ENCODE measurements at places on chromosomes 2 and 18.

DNA sequence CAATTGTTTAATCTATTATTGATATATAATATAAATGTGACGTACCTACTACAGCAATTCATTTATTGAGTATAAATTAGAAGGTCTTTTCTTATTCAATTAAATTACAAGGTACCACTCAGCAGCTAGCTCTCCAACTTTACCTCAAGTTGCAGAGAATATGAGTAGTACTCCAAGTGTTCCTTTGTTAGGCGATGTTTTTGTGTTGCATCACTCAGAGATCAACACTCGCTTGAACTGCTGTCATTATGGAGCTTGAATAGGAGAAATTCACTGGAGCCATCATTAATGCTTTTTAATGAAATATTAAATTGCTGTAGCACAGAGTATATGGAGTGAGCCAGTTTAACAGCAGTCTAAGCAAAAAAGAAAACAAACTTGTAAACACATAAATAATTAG is 320.0 kb downstream of the FSIP2 start:
- no peak for DNase-seq

DNA sequence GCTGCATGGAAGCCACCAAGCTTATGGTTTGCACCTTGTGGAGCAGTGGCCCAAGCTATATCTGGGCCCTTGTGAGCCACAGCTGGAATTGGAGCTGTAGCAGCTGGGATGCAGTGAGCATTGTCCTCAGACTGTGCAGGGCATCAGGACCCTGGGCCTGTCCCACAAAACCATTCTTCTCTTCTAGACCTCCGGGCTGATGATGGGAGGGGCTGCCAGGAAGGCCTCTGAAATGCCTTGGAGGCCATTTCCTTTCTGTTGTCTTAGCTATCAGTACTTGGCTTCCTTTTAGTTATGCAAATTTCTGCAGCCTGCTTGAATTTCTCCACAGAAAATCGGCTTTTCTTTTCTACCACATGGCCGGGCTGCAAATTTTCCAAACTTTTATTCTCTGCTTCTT is 46.4 kb upstream of the CSRNP3 start:
- no peak for DNase-seq

GRCh38 chr2:2730301-2730833 is 399.3 kb upstream of the MYT1L start:
- no peak for DNase-seq

- DNase-seq, result no peak
These were observed 789.7 kb upstream of the SLC39A10 start for GRCh38 chr2:194867328-194867727.

- DNase-seq, result no peak
These were observed 4.4 kb downstream of the EPB41L3 start for GRCh38 chr18:5539391-5539790.

- DNase-seq, result no peak
These were observed 338.9 kb upstream of the SETBP1 start for GRCh38 chr18:44341759-44342158.

- no peak for DNase-seq
These were observed at the start of gene SCN2A for GRCh38 chr2:165239230-165239629. Gene SCN2A (plus strand): TSS chr2:165239414. CDS start chr2:165295824, 56,410 bp downstream.

DNA sequence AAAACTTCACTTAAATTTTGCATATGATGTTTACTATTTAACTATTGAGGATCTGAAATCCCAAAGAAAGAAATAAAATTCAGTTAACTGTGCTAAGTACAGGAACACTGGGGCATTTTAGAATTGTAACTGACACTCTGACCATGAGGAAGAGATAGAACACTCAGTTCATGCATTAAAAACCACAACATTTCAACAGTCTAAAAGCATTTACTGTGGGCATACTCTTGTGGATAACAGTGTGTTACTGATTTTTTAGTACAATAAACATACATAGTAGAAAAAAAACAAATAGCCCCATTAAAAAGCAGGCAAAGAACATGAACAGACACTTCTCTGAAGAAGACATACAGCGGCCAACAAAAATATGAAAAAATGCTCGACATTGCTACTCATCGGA is 1122.7 kb upstream of the PIK3C3 start:
- no peak for DNase-seq

DNA sequence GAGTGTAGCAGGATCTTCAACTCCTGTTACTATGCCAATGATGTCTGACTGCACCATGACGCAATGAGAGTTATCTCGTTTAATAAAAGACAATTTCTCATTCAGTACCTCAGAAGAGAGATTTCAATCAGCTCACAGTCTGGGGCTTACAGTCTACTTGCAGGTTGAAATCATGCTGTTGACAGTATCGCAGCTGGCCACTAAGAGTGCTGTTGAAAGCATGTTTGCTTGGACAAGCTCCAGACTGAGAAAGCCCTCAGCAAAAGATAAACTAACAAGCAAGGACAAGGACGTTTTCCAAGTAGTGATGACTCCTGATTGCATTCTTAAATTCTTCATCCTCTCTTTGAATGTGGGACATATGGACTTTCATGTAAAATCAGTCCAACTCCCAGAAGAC is 145.2 kb upstream of the SYT4 start:
- no peak for DNase-seq
